Activated naive CD8-positive, alpha-beta T cell treated with anti-CD3 and anti-CD28 coated beads for 36 hours (primary cell): ENCODE measurements at places on chromosomes 5 and 9. TPM values are rescaled to one million over a fixed set of nuclear protein-coding genes. Genes with fewer than 3 reads are reported as not detected.

CARTPT gene
- not detected for total RNA-seq

DNA sequence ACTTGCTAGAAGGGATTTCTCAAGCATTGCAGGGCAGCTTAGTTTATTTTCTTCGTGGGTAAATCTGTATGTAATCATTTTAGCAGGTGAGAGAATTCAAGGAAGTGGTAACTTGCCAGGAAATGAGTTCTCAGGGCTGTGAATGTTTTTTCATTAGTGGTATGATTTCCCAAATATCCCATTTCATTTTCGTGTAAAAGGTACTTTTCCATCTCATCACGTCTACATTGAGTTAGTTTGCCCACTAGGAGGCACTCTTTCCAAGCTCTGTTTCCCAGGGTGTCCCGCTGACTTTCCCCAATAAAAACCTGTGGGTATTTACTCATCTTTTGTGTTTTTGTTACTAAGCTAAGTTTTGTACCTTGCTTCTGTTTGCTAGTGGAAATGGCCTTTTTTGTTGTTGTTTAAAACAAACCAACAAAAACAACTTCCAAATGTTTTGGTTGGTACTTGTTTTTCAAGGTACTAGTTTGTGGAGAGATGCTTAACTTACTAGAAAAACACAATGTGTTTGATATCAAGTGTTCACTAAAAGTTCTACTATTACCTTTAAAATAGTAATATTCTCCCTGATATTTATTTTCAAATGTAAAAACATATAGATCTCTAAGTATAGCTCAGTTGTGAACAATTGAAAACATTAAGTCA is 373.6 kb downstream of the ADGRV1 start:
- no peaks in the 10 kb centered on the region for H3K36me3 ChIP-seq
- H3K4me1 ChIP-seq, result peaks cover 6% of the 10 kb centered on the region
- no peak overlapping the region for H3K4me3 ChIP-seq
- peaks cover 7% of the 10 kb centered on the region for H3K27me3 ChIP-seq

- no peak overlapping the region for H3K4me3 ChIP-seq
- H3K36me3 ChIP-seq, result no peaks in the 10 kb centered on the region
- H3K4me1 ChIP-seq, result no peaks in the 10 kb centered on the region
- peaks cover 4% of the 10 kb centered on the region for H3K27me3 ChIP-seq
- H3K27ac ChIP-seq, result no peak overlapping the region
These were observed 176.9 kb upstream of the CCNH start for GRCh38 chr5:87589587-87589986.

- H3K27ac ChIP-seq, result no peak overlapping the region
- no peaks in the 10 kb centered on the region for H3K36me3 ChIP-seq
- peaks cover 6% of the 10 kb centered on the region for H3K27me3 ChIP-seq
- no peak overlapping the region for H3K4me3 ChIP-seq
These were observed 72.0 kb upstream of the FER start for GRCh38 chr5:108675736-108676135.

IQGAP2 gene
- 30.3 TPM for total RNA-seq

DNA sequence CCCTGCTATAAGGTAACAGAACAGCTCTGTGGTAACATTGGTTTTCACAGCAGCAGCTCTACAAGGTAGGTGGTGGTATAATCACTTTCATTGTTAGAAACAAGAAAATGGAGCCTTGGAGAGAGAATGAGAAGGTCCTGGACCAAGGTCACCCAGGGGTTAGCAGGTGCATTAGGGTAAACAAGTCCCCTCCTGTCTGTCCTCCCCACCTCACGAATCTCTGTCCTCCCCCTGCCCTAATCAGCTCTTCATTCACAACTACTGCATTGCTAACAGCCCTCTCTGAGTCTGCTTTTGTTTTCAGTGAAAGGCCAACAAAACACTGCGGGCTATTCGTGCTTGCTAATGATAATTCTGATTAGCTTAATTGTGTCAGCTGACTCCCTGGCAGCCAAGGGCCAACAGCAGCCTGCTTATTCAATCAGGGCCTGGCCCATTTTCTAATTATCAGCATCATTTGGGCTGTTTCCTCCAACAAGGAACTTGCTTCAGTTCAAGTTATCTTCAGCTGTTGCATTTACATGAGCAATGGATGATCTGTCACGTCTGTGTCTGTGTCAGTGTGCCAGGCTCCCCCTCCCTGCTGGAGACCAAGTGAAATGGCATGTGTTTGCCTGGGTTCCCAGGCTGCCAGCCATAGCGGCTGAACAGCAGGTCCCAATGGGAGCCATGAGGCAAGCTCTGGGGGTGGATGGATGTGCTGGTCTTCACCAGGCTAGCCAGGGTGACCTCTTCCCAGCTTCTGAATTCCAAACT is 56.7 kb upstream of the EQTN start:
- H3K4me3 ChIP-seq, result no peak overlapping the region
- DNase-seq, result no peak
- H3K27me3 ChIP-seq, result no peaks in the 10 kb centered on the region

DNA sequence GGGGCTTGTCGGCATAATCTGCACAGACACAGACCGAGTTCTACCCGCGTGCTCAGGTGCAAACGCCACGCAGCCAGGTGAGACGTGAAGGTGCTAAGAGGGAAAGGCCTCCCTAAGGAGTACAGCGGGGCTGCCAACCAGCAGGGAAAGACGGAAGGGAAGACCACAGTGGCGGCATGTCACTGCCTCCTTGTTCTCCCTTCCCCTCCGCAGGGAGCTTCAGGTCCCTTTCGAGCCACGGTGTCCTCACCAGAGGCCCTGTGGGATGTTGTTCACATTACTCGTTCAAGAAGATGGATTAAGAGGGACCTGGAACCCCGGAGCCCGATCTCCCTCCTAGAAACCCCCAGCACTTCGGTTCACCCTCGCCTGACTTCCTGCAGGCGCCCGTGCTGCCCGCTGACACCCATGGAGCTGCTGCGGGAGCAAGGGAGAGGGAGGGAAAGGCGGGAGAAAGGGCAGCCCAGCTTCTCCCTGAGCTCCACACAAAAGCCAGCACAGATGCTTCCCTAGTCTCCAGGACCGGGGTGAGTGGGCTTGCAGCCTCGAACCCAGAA is 686 bp downstream of the BRD9 start:
- H3K4me3 ChIP-seq, result peak overlapping the region; percentile 85
- peak overlapping the region; percentile 90 for H3K27ac ChIP-seq
- peaks cover 61% of the 10 kb centered on the region for H3K36me3 ChIP-seq

DNA sequence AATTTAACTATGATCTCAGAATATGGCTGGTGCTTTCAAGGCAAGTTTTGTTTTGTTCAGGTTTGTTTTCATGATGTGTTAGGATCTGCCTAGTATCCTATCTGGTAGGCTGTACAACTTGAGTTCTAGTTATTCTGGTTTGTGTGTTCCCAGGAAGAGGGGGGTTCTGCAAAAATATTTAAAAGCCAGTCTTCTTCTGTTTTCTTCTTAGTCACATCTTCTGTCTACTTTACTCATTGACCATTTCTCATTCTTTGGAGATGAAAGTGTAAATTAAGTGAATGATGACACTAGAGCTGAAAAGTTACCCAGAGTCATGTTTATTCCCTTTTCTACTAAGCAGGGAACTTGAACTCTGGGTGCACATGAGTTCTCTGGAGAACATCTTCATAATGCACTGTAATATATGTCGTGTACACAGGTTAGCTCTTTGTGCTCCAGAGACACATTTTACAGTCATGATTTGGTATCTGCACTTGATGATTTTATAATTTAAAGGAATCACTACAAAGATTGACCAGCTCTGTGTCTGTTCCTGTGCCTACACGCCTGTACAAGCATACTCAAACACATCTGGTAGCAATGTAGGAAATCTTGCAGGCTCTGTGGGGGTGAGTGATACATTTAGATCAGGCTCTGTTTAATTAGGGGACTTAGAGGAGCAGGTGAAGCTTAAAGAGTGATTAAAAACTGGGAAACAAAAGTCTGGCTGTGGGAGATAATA is 5.0 kb downstream of the SMAD5 start:
- peaks cover 1% of the 10 kb centered on the region for H3K36me3 ChIP-seq
- H3K27me3 ChIP-seq, result peaks cover 12% of the 10 kb centered on the region
- no peak overlapping the region for H3K27ac ChIP-seq
- H3K4me3 ChIP-seq, result no peak overlapping the region

DNA sequence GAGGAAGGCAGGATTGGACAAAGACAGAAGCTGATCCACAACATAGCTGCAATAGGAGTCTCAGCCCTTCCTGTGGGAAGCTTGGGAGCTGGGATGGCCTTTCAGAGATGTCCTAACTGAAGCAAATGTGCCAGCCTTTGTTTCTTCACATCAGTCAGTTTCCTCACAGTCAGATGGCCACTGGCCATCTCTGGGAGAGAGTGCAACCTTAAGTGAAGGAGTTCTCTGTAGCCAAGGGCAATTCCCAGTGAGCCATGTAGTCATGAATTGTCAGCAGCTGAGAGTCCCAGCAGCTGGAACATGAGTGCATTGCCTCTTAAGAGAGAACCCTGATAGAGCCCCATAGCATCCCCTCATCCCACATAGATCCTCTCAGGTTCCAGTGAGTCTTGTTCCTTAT is 89.1 kb upstream of the LIFR start:
- peaks cover 4% of the 10 kb centered on the region for H3K4me1 ChIP-seq
- DNase-seq, result no peak
- H3K27ac ChIP-seq, result no peak overlapping the region
- H3K27me3 ChIP-seq, result peaks cover 13% of the 10 kb centered on the region

DNM1 gene
- total RNA-seq, result 0.37 TPM

PCDHB2 gene
- total RNA-seq, result not detected

GRCh38 chr5:51806677-51807076 is 423.4 kb downstream of the ISL1 start:
- no peak overlapping the region for H3K27ac ChIP-seq
- H3K4me3 ChIP-seq, result no peak overlapping the region
- H3K27me3 ChIP-seq, result no peaks in the 10 kb centered on the region
- DNase-seq, result no peak
- no peaks in the 10 kb centered on the region for H3K4me1 ChIP-seq

DNA sequence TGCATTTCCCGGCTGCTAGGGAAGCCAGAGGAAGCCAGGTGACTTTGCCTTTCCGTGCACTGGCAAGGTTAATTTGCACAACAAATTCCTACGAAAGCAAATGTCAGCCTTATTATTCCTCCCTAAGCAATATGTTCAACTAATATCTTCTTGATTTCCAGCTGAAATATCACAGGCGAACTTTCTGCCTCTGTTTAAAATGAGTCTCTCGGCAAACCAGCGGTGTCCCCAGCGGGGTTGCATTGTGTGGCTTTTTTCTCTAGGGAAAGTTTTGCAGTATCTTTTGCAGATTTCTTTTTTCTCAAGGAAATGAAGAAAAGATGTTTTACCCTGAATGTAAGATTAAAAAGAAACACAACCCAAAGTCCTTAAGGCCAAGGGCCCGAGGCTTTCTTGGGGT is 1.9 kb downstream of the DBH start:
- H3K4me3 ChIP-seq, result no peak overlapping the region
- no peak for DNase-seq
- H3K27me3 ChIP-seq, result no peaks in the 10 kb centered on the region
- H3K36me3 ChIP-seq, result no peaks in the 10 kb centered on the region
- no peaks in the 10 kb centered on the region for H3K4me1 ChIP-seq

DNA sequence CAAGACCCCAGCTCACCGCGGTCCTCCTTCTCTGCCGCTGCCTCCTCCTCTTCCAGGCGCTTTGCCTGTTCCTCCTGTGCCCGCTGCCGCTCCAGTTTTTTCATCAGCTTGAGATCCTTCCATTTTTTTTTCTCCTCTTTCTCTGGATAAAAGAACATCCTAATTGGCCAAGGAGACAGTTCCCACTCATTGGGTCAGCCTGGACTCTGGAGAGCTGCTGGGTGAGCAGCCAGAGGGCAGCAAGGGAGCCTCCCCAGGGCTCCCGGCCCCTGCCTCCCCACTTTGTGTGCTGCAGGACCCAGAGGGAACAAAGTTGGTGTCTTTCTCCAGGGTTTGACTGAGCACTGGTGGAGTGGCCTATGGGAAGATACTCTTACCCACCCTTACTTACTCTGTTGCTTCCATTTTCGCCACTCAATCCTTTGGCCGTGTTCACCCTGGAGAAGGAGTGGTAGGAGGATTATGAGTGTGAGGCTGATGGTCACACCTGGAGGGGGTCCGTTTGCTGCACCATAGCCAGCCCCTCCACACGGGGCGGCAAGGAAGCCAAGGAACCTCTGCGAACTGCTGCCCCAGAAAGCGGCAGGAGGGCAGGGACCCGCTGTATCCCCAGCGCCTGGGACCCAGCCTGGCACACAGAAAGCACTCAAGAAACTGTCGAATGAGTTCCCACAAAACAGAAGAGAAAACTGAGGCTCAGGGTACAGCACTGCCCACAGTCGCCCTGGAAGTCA is 708 bp downstream of the SPOUT1 start:
- DNase-seq, result no peak
- peak overlapping the region; percentile 95 for H3K4me3 ChIP-seq

- peaks cover 1% of the 10 kb centered on the region for H3K36me3 ChIP-seq
- no peak overlapping the region for H3K27ac ChIP-seq
- peaks cover 26% of the 10 kb centered on the region for H3K4me1 ChIP-seq
- H3K27me3 ChIP-seq, result peaks cover 24% of the 10 kb centered on the region
- no peak for DNase-seq
These were observed 47.6 kb downstream of the GGTA1 start for GRCh38 chr9:121452085-121452484.

ACER2 gene
- total RNA-seq, result 1.5 TPM

DNA sequence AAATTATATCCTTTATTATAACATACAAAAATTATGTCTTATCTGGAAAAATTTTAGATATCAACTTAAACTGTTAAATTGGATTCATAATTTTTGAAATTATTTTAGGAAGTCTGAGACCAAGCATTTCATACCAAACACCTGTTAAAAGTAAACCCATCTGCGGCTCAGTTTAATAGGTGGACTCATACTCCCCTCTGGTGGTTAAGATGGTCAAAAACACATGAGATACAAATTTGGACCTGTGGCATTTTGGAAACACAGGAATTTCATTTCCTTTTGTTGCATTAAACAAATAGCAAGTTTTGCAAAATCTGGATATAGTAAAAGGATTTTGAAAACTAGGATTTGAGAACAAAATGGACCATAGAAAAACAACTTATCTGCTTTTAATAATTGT is 53.7 kb downstream of the RGMB start:
- no peak overlapping the region for H3K4me3 ChIP-seq
- H3K27ac ChIP-seq, result no peak overlapping the region
- H3K36me3 ChIP-seq, result no peaks in the 10 kb centered on the region
- no peak for DNase-seq
- H3K27me3 ChIP-seq, result no peaks in the 10 kb centered on the region
